Large intestine (tissue), 12 donors: ENCODE measurements at places on chromosomes 16 and 17.

DNA sequence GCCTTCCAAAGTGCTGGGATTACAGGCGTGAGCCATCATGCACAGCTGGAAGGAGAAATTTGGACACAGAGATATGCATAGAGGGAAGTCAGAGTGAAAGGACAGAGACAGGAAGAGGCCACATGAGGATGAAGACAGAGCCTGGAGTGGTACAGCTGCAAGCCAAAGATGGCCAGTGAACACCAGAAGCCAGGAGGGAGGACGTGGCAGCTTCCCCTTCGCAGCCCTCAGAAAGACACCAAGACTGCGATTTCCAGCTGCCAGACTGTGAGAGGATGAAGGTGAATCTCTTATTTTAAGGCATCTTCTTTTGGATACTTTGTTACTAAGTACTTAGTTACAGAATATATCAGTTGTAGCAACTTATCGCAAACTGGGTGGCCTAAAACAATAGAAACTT is 60.5 kb upstream of the PLCG2 start:
- H3K27me3 ChIP-seq: no peaks in the 10 kb centered on the region
- DNase-seq: no peak
- H3K27ac ChIP-seq: no peak overlapping the region
- no peak overlapping the region for H3K4me3 ChIP-seq
- H3K36me3 ChIP-seq: no peaks in the 10 kb centered on the region

GRCh38 chr17:77590951-77591735 is 367.4 kb upstream of the TNRC6C start:
- no peaks in the 10 kb centered on the region for H3K4me1 ChIP-seq
- H3K36me3 ChIP-seq: no peaks in the 10 kb centered on the region
- no peak overlapping the region for H3K27ac ChIP-seq
- peaks cover 11% of the 10 kb centered on the region for H3K27me3 ChIP-seq
- H3K4me3 ChIP-seq: no peak overlapping the region

DNA sequence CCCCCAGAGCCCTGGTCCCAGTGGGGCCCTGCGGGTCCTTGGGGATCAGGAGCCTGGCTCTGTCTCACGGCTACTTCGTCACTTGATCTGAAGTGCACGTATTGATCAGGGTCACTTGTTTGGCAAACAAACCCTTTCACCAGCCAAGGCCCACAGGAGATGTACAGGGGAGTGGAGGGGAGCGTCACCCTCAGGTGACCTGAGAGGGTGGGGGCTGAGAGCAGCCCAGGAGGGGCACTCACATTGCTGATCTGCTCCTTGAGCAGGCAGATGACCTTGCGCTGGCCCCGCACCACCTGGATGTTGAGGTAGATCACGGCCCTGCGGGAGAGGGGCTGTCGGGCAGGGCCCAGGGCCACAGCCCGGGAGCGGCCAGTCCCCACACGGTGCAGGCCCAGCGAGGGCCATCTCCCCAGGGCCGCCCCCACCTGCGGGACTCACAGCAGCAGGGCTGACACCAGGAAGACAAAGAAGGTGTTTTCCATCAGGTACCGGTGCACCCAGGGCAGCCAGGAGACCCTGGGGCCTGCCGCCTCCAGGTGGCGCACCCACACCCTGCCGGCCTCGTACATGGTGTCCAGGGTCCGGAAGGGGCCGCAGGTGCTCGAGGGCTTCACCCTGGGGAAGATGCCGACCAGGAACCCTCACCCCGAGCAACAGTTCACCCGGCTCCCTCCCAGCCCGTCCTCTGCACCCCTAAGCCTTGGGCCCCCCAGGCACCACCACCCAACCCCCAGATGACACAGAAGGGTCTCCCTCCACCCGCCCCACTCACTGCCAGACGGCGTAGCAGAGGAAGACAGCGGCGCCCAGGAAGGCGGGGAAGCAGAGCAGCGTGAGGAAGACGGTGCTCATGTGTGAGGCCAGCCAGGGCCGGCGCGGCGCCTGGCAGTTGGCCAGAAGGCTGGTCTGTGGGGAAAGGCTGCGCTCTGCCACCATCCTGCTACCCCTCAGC is 11.3 kb downstream of the TMC6 start:
- no peaks in the 10 kb centered on the region for H3K27me3 ChIP-seq
- no peaks in the 10 kb centered on the region for H3K4me1 ChIP-seq
- H3K27ac ChIP-seq: no peak overlapping the region
- H3K36me3 ChIP-seq: peaks cover 35% of the 10 kb centered on the region

- no peak overlapping the region for H3K27ac ChIP-seq
- H3K4me3 ChIP-seq: no peak overlapping the region
- H3K4me1 ChIP-seq: peaks cover 6% of the 10 kb centered on the region
- H3K27me3 ChIP-seq: peaks cover 2% of the 10 kb centered on the region
- DNase-seq: no peak
Measured at GRCh38 chr17:83126275-83126811, 46.9 kb downstream of the METRNL start.

GRCh38 chr16:26951950-26952349 is 114.8 kb upstream of the C16orf82 start:
- H3K27ac ChIP-seq: no peak overlapping the region
- no peaks in the 10 kb centered on the region for H3K27me3 ChIP-seq
- H3K36me3 ChIP-seq: no peaks in the 10 kb centered on the region
- H3K4me1 ChIP-seq: no peaks in the 10 kb centered on the region

DNA sequence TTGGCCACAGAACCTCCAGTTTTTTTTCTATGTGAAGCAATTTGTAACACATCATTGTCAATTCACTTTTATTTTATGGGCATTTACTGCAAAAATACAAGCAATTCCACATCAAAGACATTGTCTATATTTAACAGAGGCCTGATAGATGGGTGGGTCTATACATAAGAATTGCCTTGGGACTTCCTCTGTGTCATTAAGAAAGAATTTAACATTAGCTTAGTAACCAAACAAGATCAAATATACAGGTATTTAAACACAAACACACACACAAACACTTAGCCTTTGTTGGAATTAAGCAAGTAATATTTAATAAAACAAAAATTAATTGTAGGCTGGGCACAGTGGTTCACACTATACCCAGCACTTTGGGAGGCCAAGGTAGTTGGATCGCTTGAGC is 4.3 kb upstream of the PITPNC1 start:
- peaks cover 5% of the 10 kb centered on the region for H3K27me3 ChIP-seq
- DNase-seq: no peak
- no peaks in the 10 kb centered on the region for H3K4me1 ChIP-seq
- H3K27ac ChIP-seq: no peak overlapping the region
- no peaks in the 10 kb centered on the region for H3K36me3 ChIP-seq

- H3K36me3 ChIP-seq: no peaks in the 10 kb centered on the region
- H3K27ac ChIP-seq: no peak overlapping the region
- H3K4me3 ChIP-seq: no peak overlapping the region
- no peaks in the 10 kb centered on the region for H3K27me3 ChIP-seq
- no peak for DNase-seq
Measured at GRCh38 chr17:12395733-12396354, 269.8 kb upstream of the MYOCD start.

GRCh38 chr16:81779536-81780320 is 637 bp downstream of the PLCG2 start:
- no peak overlapping the region for H3K27ac ChIP-seq
- H3K27me3 ChIP-seq: peaks cover 19% of the 10 kb centered on the region
- no peaks in the 10 kb centered on the region for H3K36me3 ChIP-seq
- peak overlapping the region; percentile 57 for H3K4me3 ChIP-seq
- H3K4me1 ChIP-seq: peaks cover 20% of the 10 kb centered on the region
